Activated CD4-positive, alpha-beta T cell treated with anti-CD3 and anti-CD28 coated beads for 36 hours (primary cell): ENCODE measurements at places on chromosomes 5 and 9.

GRCh38 chr9:135828656-135829055 lies 78.7 kb downstream of the CAMSAP1 start:
- DNase-seq: no peak

GRCh38 chr9:115018547-115019435 lies 88.4 kb upstream of the TNFSF8 start:
- no peak for DNase-seq

- DNase-seq: no peak
Measured at GRCh38 chr5:121174351-121174750, 677.3 kb upstream of the FTMT start.

- no peak for DNase-seq
Measured at GRCh38 chr5:53024535-53024934, 35.4 kb downstream of the ITGA2 start.

- no peak for DNase-seq
Measured at GRCh38 chr9:1639166-1639565, 376.0 kb upstream of the SMARCA2 start.

DNA sequence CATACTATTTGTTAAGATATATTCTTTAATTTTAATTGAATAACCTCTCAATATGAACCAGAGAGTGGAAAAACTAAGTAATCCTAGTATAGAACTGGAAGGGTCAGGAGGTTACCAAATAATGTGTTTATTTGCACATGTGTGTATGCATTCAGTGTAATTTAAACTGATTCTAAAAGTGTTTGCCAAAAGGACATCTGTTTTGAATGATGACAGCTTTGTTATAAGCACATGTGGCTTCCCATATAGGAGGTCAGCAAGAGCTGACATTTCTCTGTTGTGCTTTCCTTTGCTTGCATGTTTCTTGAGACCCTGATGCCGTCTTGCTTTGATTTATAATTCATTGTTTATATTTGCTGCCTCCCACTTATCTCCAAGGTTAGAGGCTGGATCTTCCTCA lies 383.4 kb downstream of the BRINP1 start:
- DNase-seq: no peak

DNA sequence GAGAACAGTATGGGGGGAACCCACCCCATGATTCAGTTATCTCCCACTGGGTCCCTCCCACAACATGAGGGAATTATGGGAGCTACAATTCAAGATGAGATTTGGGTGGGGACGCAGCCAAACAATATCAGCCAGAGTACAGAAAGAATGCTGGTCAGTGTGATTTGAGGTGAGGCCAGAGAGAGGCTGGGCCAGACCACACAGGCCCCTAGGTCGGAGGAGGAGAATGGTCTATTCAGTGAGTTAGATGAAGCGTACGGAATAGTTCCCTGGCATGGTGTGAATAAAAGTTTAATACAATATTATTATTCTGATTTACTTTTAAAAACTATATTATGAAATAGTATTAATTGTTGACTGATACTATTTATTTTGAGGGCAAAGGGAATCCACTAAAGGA lies 39.7 kb downstream of the PCSK5 start:
- no peak for DNase-seq

- DNase-seq: no peak
Measured at GRCh38 chr9:131024978-131025868, 16.2 kb downstream of the LAMC3 start.

GRCh38 chr5:180334176-180334575 lies 19.0 kb downstream of the GFPT2 start:
- no peak for DNase-seq
